Adipose tissue (tissue), 3 donors: ENCODE measurements at places on chromosomes 2 and 18. TPM values are rescaled to one million over a fixed set of nuclear protein-coding genes. Genes with fewer than 3 reads are reported as not detected.

Gene CTAGE1
- polyA plus RNA-seq = not detected

Gene GPATCH11
- 11.8 TPM for polyA plus RNA-seq

Gene LYPD1
- 1.3 TPM for polyA plus RNA-seq

Gene CAPN13
- polyA plus RNA-seq = 2.5 TPM

Gene NCKAP5
- 0.16 TPM for polyA plus RNA-seq
